Epithelial cell of prostate (primary cell): ENCODE measurements at places on chromosomes 16 and 17.
A peak's percentile ranks its signal among the peaks of the same experiment; 100 is the strongest.

DNA sequence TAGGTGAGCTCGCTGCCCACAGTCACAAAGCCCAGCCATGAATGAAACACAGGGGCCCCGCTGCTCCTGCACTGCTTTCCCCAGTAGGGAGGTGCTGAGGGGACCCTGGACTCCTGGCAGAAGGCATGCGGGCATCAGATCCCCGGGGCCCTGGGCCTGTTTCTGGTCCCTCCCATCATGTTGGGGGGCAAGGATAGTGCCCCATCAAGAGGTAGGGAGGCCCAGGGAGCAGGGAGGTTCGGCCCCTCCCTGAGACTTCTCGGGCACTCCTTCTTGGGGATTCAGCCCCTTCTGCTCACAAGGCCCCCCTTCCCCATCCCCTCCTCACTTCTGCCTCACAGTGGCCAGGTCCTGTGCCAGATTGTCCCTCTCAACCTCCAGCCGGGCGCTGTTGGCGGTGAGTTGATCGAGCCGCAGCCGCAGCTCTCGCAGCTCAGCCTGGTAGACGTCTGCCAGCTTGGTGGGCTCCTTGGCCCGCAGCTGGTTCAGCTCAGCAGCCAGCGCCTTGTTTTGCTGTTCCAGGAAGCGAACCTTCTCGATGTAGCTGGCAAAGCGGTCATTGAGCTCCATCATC, 515 bp downstream of the GFAP start:
- DNase-seq = no peak

DNA sequence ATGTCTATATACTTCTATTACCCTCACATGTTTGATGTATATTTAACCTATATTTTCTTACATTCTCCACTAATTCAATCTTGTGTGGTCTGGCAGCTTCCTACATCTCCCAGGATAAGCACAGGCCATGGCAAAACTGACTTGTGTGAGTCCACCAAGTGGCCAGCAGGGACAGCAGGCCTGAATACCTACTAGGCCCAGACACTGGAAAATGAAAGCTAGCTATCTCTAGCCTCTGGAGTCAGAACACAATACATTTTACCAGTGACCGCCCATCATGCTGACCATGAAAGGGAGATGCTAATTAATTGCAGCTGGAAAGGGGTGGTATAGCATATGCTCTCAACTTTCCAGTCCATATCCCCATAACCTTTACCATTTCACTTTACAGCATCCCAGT, 132.3 kb downstream of the PCTP start:
- DNase-seq = no peak

GRCh38 chr16:28140788-28141618, 70.8 kb downstream of the XPO6 start:
- peak; percentile 33 for DNase-seq

- no peak for DNase-seq
These were observed 2.2 kb downstream of the TMEM204 start for GRCh38 chr16:1535391-1536291.

GRCh38 chr16:58198022-58198683, at the start of gene CSNK2A2:
CSNK2A2 (minus strand) TSS chr16:58198106; CDS start chr16:58197736, 370 bp downstream.
- DNase-seq = peak; percentile 5

GRCh38 chr16:89293276-89294143, 76.0 kb downstream of the ZNF778 start:
- DNase-seq = no peak

GRCh38 chr16:30417529-30418349, 10.3 kb downstream of the ZNF771 start:
- DNase-seq = peak; percentile 78

GRCh38 chr17:35568561-35568960, 7.9 kb upstream of the SLFN14 start:
- no peak for DNase-seq

GRCh38 chr16:1054660-1055556, 17.6 kb upstream of the SSTR5 start:
- no peak for DNase-seq
